Naive B cell (primary cell): ENCODE measurements at places on chromosomes 16 and 17. TPM values are rescaled to one million over a fixed set of nuclear protein-coding genes. Genes with fewer than 3 reads are reported as not detected.

The SLC35G6 gene
- polyA plus RNA-seq: 0.39 TPM

- H3K4me3 ChIP-seq: no peak overlapping the region
- H3K27ac ChIP-seq: no peak overlapping the region
Observed at GRCh38 chr17:69269131-69269998, 40.7 kb upstream of the ABCA10 start.

DNA sequence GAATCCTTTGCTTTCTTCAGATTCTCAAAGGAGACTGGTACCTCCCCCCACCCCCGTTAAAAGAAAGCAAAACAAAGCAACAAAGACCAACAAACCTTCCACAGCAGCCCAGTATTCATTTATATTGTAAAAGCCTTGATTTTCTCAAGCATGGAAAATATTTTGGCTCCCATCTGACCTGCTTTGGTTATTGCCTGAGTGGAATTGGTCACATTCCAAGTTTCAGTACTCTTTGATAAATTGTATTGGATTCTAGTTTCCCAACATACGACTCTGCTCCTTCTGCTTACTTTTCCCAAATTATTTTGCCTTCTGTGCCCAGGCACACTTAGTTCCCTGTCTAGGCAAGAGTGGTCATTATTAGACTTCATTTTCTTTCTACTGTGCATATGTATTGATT lies 1.3 kb downstream of the ABCC11 start:
- peak overlapping the region; percentile 57 for H3K27ac ChIP-seq
- H3K4me1 ChIP-seq: peaks cover 30% of the 10 kb centered on the region

The RSAD1 gene
- 42.1 TPM for polyA plus RNA-seq

The TLK2 gene
- polyA plus RNA-seq: 15.3 TPM

GRCh38 chr16:82432261-82432660 lies 194.5 kb upstream of the CDH13 start:
- H3K27me3 ChIP-seq: peaks cover 5% of the 10 kb centered on the region
- no peak overlapping the region for H3K4me3 ChIP-seq
- no peaks in the 10 kb centered on the region for H3K4me1 ChIP-seq
- no peaks in the 10 kb centered on the region for H3K36me3 ChIP-seq
- no peak overlapping the region for H3K27ac ChIP-seq
- DNase-seq: no peak

GRCh38 chr17:66126231-66126630 lies 65.7 kb downstream of the CEP112 start:
- no peak overlapping the region for H3K4me3 ChIP-seq
- H3K36me3 ChIP-seq: no peaks in the 10 kb centered on the region

GRCh38 chr16:85906349-85906748 lies 7.4 kb downstream of the IRF8 start:
- peak overlapping the region; percentile 87 for H3K4me3 ChIP-seq
- no peak for DNase-seq
- H3K4me1 ChIP-seq: peaks cover 98% of the 10 kb centered on the region
- H3K36me3 ChIP-seq: peaks cover 55% of the 10 kb centered on the region
- H3K27ac ChIP-seq: peak overlapping the region; percentile 73

- peaks cover 13% of the 10 kb centered on the region for H3K27me3 ChIP-seq
- no peaks in the 10 kb centered on the region for H3K4me1 ChIP-seq
- no peak overlapping the region for H3K27ac ChIP-seq
- DNase-seq: no peak
- H3K36me3 ChIP-seq: no peaks in the 10 kb centered on the region
Observed at GRCh38 chr16:84356591-84357116, 11.7 kb upstream of the ATP2C2 start.

- H3K27me3 ChIP-seq: no peaks in the 10 kb centered on the region
- no peaks in the 10 kb centered on the region for H3K36me3 ChIP-seq
- no peak for DNase-seq
- peak overlapping the region; percentile 95 for H3K27ac ChIP-seq
Observed at GRCh38 chr17:37490638-37491614, 1.2 kb downstream of the DUSP14 start.

DNA sequence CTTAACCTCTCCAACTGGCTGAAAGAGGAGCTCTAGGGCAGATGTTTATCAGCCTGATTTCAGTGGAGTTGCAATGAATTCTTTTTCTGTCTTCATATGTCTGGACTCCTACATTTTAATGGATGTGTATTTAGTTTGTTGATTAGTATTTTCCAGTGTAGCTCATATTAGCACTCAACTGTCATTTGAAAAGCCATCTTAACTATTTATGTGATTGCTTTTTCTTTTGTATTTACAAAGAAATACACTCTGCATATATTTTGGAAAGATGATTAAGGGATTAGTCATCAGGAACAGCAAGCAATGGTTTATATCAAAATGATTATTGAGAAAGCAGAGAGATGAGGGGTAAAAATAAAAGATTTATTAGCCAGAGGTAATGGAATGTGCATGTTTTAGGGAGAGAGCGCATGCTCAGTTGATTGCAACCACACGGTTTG lies 71.1 kb downstream of the WWOX start:
- H3K27ac ChIP-seq: no peak overlapping the region
- no peaks in the 10 kb centered on the region for H3K4me1 ChIP-seq
- H3K36me3 ChIP-seq: peaks cover 24% of the 10 kb centered on the region
- no peak for DNase-seq
- H3K4me3 ChIP-seq: no peak overlapping the region

DNA sequence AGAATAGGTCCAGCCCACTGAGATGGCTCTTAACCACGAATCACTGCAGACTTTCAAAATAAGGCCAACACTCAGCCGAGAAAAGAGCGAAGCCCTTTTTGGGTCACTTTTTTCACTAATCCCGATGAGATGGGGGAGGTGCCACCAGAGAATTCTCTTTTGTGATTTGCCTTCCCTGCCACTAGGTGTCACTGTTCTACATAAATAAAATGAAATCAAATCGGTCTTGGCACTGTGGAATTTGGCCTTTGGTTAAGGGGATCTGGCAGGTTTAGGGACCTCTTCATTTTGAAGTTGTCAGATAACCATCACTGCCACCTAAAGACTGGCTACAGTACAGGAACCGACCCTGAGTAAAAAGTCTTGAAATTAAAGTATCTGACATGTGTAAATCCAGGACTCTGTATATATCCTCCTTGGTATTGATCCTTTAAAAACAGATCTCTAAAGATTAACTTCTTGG lies 147.0 kb downstream of the HS3ST4 start:
- DNase-seq: peak; percentile 38
- H3K27me3 ChIP-seq: peaks cover 21% of the 10 kb centered on the region
- no peak overlapping the region for H3K27ac ChIP-seq
- H3K36me3 ChIP-seq: no peaks in the 10 kb centered on the region
- peaks cover 5% of the 10 kb centered on the region for H3K4me1 ChIP-seq

The SLC9A5 gene
- 0.08 TPM for polyA plus RNA-seq

The QRICH2 gene
- not detected for polyA plus RNA-seq

GRCh38 chr16:73891129-73891542 lies 405.5 kb upstream of the PSMD7 start:
- H3K4me1 ChIP-seq: peaks cover 13% of the 10 kb centered on the region
- no peak overlapping the region for H3K27ac ChIP-seq
- no peaks in the 10 kb centered on the region for H3K36me3 ChIP-seq
- no peak for DNase-seq
- H3K27me3 ChIP-seq: peaks cover 58% of the 10 kb centered on the region
- no peak overlapping the region for H3K4me3 ChIP-seq

The KRT15 gene
- not detected for polyA plus RNA-seq

The IRF8 gene
- polyA plus RNA-seq: 712 TPM
